CD8-positive, alpha-beta memory T cell (primary cell): ENCODE measurements at places on chromosomes 6 and 20. TPM values are rescaled to one million over a fixed set of nuclear protein-coding genes. Genes with fewer than 3 reads are reported as not detected.

- no peak for DNase-seq
Measured at GRCh38 chr20:19453862-19454261, 241.4 kb downstream of the SLC24A3 start.

The SLPI gene
- not detected for total RNA-seq

- no peak for DNase-seq
Measured at GRCh38 chr6:17101422-17102257, at the start of gene STMND1. Gene STMND1, plus strand, starts transcription at chr6:17102050. Its CDS starts 208 bp downstream, at chr6:17102258.

The PPP1R16B gene
- 171 TPM for total RNA-seq

- no peak for DNase-seq
Measured at GRCh38 chr20:4305091-4305490, 289.7 kb upstream of the RNF24 start.

DNA sequence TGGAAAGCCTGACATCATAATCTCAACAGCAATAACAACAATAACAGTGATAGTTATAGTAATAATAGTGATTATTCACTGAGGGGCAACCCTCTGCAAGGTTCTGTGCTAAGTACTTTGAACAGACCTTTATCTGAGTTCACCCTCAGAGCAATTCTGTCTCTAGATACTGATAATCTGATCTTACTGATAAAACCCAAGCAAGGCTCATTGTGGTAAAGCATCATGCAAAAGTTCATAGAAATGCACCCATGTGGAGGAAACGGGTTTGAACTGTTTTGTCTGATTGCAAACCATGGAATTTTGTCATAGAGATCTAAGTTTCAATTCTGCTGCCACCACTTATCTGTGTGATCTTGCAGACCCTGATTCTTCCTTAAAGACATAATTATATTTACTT lies 1.3 kb upstream of the KIAA0408 start:
- DNase-seq = no peak

DNA sequence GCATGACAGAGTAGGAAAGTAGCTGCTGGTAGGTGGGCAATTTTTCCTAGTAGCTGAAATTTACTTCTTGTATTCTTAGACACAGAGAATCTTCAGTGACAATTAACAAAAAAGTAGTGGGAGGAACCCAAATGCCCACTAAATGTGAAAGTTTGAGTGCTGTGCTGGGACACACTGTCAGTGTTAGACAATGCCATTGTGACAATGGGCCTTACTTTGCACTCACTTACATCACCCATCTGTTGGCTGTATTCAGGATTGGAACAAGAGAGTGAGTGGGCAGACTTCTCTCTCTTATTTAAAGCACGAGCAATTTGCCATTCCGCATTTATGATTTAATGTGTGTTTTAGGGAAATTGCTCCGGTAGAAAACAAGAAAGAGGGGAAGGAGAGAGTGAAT lies 662.5 kb downstream of the CBLN4 start:
- no peak for DNase-seq

GRCh38 chr20:14829906-14830305 lies 492.5 kb upstream of the FLRT3 start:
- no peak for DNase-seq
